Stimulated activated CD8-positive, alpha-beta memory T cell treated with anti-CD3 and anti-CD28 coated beads, Interleukin-2, amount 100 ng/mL, for 1 hour (primary cell): ENCODE measurements at places on chromosomes 2 and 18.

DNA sequence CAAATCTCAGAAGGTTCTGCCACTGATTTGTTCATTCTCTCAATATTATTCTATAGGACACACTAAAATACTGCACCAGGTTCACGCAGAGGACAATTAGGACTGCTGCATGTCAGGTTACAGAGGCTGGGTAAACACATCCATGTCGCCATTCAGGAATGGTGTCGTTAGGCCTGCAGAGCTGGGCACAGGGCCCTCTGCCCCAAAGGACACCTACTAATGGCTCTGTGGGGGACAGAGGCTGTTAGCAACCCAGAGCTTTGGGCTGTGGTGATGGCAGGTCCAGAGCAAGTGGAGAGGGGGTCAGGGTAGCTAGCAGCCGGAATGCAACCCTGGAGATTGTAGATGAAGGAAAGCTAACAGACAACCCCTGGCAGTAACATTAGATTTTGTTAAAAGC is 115.9 kb downstream of the TTC32 start:
- no peak for DNase-seq

- no peak for DNase-seq
These were observed 135.0 kb upstream of the PKDCC start for GRCh38 chr2:41912776-41913175.

- DNase-seq: no peak
These were observed 146.4 kb upstream of the MAP2 start for GRCh38 chr2:209277444-209277843.

DNA sequence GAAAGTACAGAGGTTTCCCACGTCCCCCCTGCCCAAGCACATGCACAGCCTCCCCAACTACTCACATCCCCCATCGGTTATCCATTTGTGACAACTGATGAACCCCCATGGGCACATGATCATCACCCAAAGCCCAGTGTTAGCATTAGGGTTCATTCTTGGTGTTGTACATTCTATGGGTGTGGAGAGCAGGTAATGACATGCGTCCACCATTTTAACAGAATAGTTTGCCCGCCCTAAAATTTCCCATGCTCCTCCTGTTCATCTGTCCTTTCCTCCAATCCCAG is 74.3 kb downstream of the LONRF2 start:
- DNase-seq: no peak

DNA sequence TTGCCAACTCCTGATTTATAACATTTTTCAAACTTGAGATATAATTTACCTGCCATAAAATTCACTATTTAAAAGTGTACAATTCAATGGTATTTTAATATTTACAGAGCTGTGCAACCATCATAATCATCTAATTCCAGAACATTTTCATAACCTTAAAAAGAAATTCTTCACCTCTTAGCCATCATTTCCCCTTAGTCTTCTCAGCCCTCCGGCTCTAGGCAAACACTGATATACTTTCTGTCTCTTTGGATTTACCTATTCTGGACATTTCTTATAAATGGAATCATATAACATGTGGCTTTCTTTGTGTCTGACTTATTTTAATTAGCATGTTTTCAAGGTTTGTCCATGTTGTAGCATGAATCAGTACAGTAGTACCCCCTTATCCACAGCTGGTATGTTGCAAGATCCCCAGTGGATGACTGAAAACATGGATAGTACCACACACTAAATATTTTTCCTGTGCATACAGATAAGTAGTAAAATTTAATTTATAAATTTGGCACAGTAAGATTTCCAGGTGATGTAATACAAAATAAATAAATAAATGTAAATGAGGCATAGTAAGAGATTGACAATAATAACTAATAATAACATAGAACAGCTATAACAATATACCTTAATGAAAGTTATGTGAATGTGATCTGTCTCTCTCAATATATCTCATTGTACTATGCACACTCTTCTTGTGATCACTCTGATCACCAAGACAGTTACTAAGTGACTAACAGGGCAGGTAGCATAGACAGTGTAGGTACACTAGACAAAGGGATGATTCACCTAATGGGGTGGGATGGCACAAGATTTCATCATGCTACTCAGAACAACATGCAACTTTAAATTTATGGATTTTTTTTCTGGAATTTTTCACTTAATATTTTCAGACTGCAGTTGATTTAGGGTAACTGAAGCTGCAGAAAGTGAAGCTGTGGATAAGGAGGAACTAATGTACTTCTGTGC is 73.1 kb downstream of the RAB3GAP1 start:
- no peak for DNase-seq

- DNase-seq: no peak
These were observed 87.2 kb downstream of the RHOB start for GRCh38 chr2:20533993-20534622.

- DNase-seq: no peak
These were observed at the start of gene CNTNAP5 for GRCh38 chr2:124025171-124025580. Gene CNTNAP5, plus strand, starts transcription at chr2:124025287. Its CDS starts 364 bp downstream, at chr2:124025651.

DNA sequence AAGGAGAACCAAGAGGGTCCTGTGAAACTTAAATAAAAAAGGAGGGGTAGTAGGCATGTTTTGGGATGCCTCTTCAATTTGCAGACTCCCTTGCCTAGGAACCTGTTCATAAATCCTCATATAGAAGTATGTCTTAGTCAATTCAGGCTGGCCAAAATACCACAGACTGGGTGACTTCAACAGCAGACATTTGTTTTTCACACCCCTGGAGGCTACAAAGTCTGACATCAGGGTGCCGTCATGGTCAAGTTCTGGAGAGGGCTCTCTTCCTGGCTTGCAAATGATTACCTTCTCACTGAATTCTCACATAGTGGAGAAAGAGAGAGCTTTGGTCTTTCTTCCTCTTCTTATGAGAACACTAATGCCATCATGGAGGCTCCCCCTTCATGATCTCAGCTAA is 4.1 kb upstream of the TCF4 start:
- DNase-seq: no peak

GRCh38 chr18:10432781-10433180 is 21.7 kb upstream of the APCDD1 start:
- no peak for DNase-seq

DNA sequence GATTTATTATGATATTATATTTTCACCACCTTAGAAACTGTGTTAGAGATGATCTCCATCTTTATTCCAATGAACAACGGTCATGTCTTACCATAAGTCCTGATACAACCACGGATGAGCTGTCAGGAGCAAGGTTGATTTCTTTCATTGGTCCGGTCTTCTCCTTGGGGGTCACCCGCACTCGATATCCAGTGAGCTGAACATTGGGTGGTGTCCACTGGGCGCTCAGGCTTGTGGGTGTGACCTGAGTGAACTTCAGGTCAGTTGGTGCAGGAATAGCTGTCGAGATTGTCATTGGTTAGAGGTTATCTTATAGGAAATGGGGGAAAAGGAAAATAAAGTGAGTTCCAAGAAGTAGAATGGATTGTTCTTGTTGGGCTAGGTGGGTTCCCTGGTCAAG is 56.8 kb downstream of the FN1 start:
- DNase-seq: no peak

GRCh38 chr18:24922491-24922890 is 429.5 kb downstream of the ZNF521 start:
- DNase-seq: no peak

DNA sequence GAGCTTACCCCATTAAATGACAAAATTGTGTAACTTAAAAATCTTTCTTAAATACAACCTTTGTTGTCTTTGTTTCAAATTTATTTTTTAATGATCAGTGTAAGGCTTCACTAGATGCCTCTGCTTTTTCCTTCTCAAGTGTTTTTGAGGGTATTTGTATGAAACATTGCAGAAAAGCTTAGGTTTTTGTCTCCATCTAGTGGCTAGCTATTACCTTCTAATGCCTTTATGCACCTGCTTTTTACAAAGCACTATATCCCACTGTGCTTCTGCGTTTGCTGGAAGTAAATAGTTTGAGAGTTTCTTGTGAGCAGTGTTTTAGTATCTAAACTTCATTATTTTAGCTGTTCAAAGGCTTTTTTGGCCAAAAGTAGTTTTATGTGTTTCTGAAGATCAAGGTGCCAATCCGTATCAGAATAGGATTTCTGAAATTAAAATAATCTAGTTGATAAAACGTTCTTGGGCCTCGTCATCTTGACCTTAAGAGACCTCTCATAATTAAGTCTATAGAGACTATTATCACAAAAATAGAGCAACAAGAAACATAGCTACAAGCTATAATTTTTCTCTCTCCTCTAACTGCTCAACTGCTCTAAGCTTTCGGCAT is 47.0 kb downstream of the IWS1 start:
- DNase-seq: no peak

DNA sequence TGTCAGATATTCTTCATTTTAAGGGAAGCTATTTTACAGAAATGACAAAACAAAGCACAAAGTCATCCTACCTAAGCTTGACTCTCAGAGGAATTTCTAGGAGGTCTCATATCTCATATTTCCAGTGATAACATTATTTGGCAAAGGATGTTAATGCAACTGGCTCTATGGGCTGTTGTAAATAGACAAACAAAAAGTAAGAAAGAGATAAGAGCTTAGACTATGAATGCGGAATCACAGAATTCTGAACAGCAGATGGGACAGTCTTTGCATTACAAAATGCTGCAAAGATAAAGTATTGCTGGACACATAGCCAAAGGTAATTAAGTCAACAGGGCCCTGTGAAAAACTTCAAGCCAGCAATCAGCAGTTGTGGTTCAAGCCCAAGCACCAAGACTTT is 23.9 kb downstream of the PIAS2 start:
- no peak for DNase-seq

- no peak for DNase-seq
These were observed 291.8 kb downstream of the NEDD4L start for GRCh38 chr18:58335821-58336220.

GRCh38 chr2:198417836-198418235 is 613.4 kb downstream of the PLCL1 start:
- DNase-seq: no peak

DNA sequence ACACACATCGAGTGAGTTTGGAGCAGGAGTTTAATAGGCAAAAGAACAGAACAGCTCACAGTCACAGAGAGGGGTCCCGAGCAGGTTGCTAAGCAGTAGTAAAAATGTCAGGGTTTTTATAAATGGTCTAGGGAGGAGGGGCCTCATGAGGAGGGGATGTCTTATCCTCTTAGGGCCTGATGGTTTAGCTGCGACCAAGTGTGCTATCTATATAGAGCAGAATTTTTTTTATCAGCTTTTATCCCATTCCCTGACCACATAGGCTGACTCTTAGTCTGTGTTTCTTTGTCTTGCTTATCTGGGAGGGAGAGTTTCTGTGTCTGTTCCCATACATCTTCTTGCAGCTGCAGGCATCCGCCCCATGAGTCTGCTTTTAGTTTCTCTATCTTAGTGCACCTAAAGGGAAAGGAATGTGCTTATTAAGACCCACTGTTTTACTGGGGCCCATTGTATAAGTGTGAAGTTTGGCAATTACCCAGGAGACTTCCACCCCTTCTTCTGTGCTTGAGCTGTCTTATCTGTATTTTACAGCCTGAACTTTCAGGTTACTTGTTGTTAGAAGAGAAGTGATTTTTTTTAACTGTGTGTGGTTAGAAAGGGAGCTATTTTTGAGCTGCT is 30.4 kb upstream of the GMCL1 start:
- no peak for DNase-seq

- DNase-seq: no peak
These were observed 140.2 kb upstream of the NDUFV2 start for GRCh38 chr18:8962192-8962779.

- DNase-seq: no peak
These were observed 33.4 kb downstream of the SLC66A2 start for GRCh38 chr18:79917853-79918614.

DNA sequence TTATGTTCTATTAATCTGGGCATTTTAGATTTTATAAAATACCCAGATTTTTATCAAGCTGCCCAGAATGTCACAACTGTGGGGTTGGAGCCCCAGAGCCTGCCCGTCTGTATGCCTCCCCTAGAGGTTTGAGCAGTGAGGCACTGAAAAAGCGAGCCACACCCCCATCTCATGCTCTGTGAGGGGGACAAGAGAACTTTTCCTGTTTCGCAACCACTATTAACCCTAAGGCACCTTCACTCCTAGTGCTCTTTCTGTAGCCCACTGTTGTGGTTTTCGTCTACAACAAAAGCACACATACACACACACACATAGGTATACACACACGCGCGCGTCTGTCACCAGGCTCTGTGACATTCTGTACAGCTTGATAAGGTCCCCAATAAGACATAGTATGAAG is 38.0 kb downstream of the DCDC2C start:
- DNase-seq: no peak

- DNase-seq: no peak
These were observed 19.7 kb upstream of the GNAL start for GRCh38 chr18:11669271-11669947.

DNA sequence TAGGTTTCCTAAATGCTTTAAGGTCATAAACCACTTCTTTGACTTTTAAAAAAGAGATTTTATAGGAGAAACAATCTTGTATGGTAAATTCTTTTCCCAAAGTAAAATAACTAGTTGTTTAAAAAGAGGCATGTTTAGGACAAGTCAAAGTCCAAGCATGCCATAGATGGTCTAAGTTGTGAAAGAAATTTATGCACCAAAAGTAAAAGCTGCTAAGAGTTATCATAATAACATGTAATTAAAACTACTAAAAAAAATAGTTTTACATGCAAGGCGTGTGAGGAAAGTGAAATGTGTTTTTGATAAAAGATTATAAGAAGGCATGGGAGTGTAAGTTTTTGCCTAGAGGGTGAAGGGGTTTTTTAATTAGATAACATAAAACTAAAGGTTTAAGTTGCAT is 22.5 kb downstream of the FAM210A start:
- no peak for DNase-seq

DNA sequence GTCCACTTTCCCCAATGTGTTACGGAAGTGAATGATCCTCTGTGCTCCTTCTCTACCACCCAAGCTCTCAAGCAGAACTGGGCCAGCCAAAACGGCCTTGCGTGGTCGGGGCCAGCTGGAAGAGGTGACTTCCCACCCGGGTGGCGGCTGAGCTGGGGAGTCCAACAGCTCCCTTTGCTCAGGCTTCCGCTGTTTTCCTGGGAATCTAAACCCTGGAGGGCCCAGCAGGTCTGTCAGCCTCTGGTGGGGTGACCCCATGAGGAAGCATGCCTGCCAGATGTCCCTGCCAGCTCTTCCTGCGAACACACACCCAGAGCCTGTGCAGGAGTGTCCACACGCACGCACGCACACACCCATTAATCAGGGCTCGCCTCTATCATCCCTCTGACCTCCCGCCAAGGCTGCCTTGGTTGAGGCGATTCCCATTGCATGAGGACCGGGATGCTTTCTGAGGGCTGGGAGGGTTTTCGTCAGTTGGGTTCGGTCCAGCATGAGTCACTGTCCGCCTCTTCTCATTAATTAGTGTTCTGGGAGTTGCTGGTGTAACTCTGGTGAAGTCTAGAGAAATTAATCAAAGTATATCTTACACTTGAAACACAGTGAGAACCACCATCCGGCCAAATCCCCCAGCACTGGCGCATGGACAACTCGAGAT is 90.6 kb downstream of the TWIST2 start:
- DNase-seq: no peak
